ENCODE measurements at places on chromosomes 1 and 21.
A peak's percentile ranks its signal among the peaks of the same experiment; 100 is the strongest.

DNA sequence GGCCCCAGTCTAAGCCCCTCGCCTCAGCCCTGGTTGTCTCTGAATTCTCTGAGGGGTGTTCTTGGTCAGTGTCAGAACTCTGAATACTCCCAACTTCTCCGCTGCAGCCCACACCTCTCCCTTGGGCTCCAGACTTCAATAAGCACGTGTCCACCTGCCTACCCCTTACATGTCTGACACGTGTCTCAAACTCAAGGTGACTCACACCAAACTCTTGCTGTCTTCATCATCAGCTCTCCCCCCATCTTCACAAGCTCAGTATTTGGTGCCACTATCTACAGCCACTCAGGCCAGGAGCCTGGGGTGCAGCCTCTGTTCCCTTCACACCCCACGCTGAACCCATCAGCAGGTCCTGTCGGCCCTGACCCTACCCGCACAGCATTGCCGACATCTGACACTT is 18.8 kb upstream of the UBXN10 start:
- peaks cover 39% of the 10 kb centered on the region for H3K4me1 ChIP-seq
- no peak overlapping the region for H3K27ac ChIP-seq
- H3K27me3 ChIP-seq, result no peaks in the 10 kb centered on the region

DNA sequence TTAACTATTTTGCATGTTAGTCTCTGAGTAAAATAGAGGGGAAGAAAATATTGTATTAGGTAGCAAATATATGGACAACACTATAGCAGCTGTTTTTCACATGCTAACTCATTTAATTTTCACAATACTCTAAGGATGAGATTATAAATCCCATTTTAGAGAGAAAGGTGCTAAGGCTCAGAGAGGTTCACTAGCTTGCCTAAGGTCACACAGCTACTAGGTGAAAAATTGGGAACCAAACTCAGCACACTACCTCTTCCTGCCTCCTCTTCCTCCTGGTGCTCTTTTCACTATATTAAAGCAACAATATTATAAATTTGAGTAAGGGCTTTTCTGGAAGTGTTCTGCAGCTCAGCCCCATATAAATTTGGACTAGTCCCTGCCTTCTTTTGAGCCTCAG is 2.3 kb downstream of the RXRG start:
- H3K4me1 ChIP-seq, result no peaks in the 10 kb centered on the region
- H3K27ac ChIP-seq, result no peak overlapping the region
- no peaks in the 10 kb centered on the region for H3K36me3 ChIP-seq
- H3K4me3 ChIP-seq, result no peak overlapping the region

DNA sequence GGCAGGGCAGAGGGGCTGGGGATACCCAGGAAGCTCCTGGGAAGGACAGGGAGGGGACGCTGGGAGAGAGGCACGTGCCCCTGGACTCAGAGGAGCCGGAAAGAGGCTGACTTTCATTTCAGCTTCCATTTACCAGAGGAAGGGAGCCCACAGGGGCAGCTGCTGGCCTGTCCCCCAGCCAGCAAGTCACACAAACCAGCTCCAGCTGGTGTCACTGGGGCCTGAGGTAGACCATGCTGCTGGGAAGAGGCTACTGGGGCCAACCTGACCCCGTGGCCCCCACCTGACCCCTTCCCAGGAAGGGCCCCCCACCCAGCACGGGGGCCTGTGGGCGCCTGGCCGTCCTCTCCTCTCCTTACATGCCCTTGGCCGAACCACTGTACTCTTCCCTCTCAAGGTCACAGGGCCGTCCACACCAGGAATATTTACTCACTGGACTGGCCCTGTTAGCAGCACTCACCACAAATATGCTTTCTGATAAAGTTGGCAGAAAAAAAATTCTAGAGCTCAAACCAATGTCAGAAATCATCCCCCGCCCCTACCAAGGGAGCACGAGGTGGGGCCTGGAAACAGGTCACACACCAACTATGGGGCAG is 110.5 kb downstream of the CASZ1 start:
- peaks cover 25% of the 10 kb centered on the region for H3K4me1 ChIP-seq
- H3K27ac ChIP-seq, result peak overlapping the region; percentile 94
- no peaks in the 10 kb centered on the region for H3K27me3 ChIP-seq
- DNase-seq, result peak; percentile 67
- peak overlapping the region; percentile 49 for H3K4me3 ChIP-seq

- no peak for DNase-seq
- H3K36me3 ChIP-seq, result no peaks in the 10 kb centered on the region
- peaks cover 3% of the 10 kb centered on the region for H3K4me1 ChIP-seq
- no peak overlapping the region for H3K27ac ChIP-seq
These were observed 18.9 kb downstream of the NENF start for GRCh38 chr1:212451416-212452322.

GRCh38 chr1:16248603-16249516 is 11.9 kb upstream of the CPLANE2 start:
- peaks cover 46% of the 10 kb centered on the region for H3K4me1 ChIP-seq
- peak; percentile 80 for DNase-seq
- H3K27ac ChIP-seq, result peak overlapping the region; percentile 52
- H3K27me3 ChIP-seq, result no peaks in the 10 kb centered on the region
- no peak overlapping the region for H3K4me3 ChIP-seq

DNA sequence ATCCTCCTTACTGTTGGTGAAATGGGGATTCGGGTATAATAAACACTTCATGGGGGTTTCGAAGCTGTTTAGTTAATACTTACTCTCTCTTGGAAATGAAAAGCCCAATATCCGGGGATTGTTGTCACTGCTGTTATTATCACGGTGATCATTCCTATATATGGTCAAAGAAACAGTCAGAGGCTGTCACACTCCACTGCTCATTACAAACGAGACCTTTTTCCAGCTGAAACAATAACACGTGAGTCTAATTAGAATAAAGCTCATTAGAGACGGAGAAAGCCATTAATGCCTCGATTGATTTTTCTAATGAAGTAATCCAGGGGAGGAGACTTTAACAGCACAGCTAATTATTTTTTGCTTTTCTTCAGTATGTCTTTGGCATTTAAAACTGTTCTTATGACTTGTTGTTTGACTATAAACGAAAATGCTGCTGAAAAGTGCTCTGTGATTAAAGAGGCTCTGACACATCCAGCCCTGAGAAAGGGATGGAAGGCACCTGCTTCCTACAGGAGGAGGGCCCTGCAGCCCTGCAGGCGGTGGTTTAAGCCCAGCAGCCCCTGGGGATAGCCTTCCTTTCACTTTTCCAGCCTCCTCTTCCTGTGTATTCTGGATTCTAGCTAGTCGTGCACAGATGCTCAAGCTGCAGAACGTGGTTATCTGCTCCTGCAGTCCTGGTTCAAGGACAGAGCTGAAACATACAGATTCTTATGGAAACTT is 143.6 kb downstream of the EDEM3 start:
- peaks cover 2% of the 10 kb centered on the region for H3K4me1 ChIP-seq
- no peak overlapping the region for H3K4me3 ChIP-seq
- DNase-seq, result no peak
- H3K27ac ChIP-seq, result no peak overlapping the region

- H3K36me3 ChIP-seq, result no peaks in the 10 kb centered on the region
- no peak overlapping the region for H3K27ac ChIP-seq
- DNase-seq, result no peak
- no peaks in the 10 kb centered on the region for H3K27me3 ChIP-seq
- H3K4me1 ChIP-seq, result no peaks in the 10 kb centered on the region
These were observed 248.7 kb upstream of the DAB1 start for GRCh38 chr1:57672346-57673140.

DNA sequence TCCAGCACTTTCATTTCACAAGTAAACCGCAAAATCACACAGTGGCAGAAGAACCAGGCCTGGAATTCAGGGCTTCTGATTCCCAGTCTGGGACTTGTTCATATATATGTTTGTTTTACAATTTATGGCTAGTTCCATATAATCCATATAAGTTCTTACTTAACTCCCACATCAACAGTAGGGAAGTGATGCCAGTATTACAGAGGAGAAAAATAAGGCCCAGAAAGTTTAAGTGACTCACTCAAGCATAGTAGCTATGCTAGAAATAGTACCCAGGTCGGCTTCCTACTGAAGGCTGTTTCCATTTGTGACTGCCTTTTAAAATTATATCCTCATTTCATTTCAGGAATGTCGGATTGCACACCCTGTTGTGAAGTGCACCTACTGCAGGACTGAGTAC is 1.4 kb downstream of the FAM76A start:
- DNase-seq, result peak; percentile 17
- H3K4me3 ChIP-seq, result peak overlapping the region; percentile 80
- no peaks in the 10 kb centered on the region for H3K27me3 ChIP-seq
- no peak overlapping the region for H3K27ac ChIP-seq
- H3K36me3 ChIP-seq, result no peaks in the 10 kb centered on the region

DNA sequence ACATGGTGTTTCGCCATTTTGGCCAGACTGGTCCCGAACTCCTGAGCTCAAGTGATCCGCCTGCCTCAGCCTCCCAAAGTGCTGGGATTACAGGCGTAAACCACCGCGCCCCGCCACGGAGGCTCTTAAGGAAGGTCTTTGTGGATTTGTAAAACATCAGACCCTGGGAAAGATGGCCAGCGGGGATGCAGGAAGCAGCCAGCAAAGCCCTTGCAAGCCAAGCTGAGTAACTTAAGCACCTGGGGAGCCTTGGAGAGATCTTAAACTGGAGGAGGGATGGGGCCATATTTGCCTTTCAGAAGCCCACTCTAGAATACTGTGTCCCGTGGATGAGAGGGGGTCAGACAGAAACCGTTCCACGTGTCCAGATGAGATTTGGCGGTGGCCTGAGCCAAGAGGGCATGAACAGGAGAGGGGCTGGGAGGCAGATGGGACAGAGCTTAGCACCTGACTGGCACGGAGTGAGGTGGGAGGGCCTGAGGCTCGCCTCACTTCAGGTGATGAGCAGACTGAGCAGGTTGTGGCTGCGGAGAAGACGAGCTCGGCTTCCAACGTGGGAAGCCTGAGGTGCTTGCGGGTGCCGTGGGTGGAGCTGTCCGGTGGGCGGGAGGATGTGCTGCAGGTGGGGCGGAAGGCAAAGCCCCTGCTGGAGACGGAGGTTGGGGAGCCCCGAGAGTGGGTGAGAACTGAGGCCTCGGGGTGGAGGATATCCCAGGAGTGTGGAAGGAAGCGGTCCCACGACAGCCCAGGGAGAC is 11.7 kb downstream of the C1orf216 start:
- H3K4me1 ChIP-seq, result no peaks in the 10 kb centered on the region
- no peak for DNase-seq
- no peak overlapping the region for H3K4me3 ChIP-seq
- H3K27ac ChIP-seq, result no peak overlapping the region
- peaks cover 1% of the 10 kb centered on the region for H3K27me3 ChIP-seq
- H3K36me3 ChIP-seq, result no peaks in the 10 kb centered on the region

DNA sequence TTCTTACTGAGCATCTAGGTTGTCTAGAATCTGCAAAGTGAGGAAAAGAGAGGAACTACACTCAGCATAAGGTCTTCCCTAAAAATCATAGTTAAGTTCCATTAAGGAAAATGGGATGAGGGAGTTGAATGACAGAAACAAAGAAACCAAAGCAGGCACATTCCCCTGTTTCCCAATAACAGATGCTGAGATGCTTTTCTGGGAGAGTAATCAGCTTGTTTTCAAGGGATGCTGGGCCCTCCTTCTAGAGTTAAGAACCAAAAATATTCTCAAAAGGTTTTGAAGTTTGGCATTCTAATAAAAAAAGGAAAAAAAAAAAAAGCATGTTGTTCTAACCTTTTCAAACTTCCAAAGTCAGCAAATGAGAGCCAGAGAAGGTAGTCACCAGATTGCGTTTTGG is 105.2 kb upstream of the ZNF648 start:
- H3K27me3 ChIP-seq, result no peaks in the 10 kb centered on the region
- no peaks in the 10 kb centered on the region for H3K36me3 ChIP-seq
- no peaks in the 10 kb centered on the region for H3K4me1 ChIP-seq
- H3K4me3 ChIP-seq, result no peak overlapping the region
- DNase-seq, result no peak

DNA sequence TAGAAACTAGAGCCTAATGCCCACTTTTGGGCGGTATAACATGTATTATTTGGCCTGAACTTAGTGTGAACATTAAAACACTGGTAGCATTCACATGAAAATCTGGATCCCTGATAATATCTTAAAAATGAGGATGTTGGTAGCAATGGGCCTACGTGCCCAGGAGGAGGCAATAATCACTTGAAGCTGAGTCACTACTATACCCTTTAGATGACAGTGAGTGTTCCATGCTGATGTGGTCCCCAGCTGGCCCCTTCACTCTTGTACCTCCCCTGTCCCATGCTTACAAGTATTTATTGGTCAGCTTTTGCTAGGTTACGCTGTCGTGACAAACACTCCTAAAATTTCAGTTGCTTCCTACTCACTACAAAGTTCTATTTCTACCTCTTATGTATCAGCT is 23.0 kb upstream of the POU2F1 start:
- no peaks in the 10 kb centered on the region for H3K27me3 ChIP-seq
- no peak overlapping the region for H3K27ac ChIP-seq
- peaks cover 19% of the 10 kb centered on the region for H3K4me1 ChIP-seq
- no peak for DNase-seq
- no peak overlapping the region for H3K4me3 ChIP-seq

DNA sequence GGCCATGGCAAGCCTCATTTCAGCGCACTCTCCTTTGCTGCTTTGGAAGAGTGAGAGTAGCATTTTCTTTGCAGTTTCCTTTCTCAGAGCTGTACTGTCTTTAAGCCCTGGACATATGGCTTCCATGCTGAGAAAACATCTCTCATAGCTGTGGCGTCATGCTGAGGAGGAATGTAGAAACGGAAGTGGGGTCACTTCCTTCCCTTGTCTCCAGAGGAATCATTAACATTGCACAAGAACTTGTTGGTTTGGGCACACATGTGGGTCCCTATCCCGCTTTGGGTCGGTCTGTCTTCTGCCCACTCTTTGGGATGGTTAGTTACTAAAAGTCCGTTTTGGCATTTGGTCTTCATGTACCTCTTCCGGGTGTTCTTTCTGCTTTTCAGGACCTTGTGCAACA is 5.6 kb downstream of the MFN2 start:
- peaks cover 42% of the 10 kb centered on the region for H3K4me1 ChIP-seq
- H3K36me3 ChIP-seq, result peaks cover 51% of the 10 kb centered on the region
- no peak for DNase-seq
- no peak overlapping the region for H3K4me3 ChIP-seq
- no peak overlapping the region for H3K27ac ChIP-seq
- H3K27me3 ChIP-seq, result no peaks in the 10 kb centered on the region

DNA sequence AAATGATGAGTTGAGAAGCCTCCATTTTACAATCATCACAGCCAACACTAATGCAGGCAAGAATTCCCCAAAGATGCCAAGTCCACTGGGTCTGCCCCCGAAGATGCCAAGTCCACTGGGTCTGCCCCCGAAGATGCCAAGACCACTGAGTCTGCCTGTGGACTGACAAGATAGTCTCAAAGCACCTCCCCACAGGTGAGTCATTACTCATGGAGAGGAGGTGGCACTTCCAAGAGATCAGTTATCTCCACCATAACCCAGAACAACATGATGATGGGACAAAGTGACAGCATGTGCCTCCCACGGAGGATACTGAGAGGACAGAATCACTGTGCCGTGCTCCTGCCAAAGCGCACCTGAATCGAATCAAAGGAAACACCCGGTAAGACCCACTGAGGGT is 4.8 kb downstream of the PTTG1IP start:
- H3K36me3 ChIP-seq, result peaks cover 35% of the 10 kb centered on the region
- H3K4me1 ChIP-seq, result peaks cover 62% of the 10 kb centered on the region
- DNase-seq, result no peak
- no peaks in the 10 kb centered on the region for H3K27me3 ChIP-seq
- peak overlapping the region; percentile 82 for H3K27ac ChIP-seq

Data from PC-3 (cell line).